ENCODE measurements at places on chromosomes 12 and 14. TPM values are rescaled to one million over a fixed set of nuclear protein-coding genes. Genes with fewer than 3 reads are reported as not detected.

The RAB5B gene
- 47.5 TPM for polyA plus RNA-seq

The CAPS2 gene
- polyA plus RNA-seq = 1.8 TPM

The KRT77 gene
- polyA plus RNA-seq = not detected

The LRRC10 gene
- polyA plus RNA-seq = not detected

The CYP27B1 gene
- polyA plus RNA-seq = 0.27 TPM

DNA sequence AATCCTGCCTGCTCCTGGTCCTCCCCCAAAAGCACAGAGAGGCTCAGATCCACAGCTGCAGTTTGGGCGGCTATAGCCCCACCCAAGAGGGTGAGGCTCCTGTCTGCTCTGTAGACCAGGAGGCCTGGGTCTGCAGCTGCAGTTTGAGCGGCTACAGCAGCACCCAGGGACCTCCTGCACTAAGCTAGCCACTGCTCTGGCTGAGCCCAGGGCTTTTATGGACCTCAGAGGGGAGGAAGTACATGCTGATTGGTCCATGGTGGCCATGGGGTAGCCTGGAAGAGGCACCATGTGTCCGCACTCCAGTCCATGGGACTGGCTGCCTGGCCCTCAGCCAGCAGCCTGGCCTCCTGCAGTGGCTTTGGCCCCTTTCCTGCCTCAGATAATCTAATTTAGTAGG, 49.6 kb upstream of the GSC start:
- no peak for DNase-seq

DNA sequence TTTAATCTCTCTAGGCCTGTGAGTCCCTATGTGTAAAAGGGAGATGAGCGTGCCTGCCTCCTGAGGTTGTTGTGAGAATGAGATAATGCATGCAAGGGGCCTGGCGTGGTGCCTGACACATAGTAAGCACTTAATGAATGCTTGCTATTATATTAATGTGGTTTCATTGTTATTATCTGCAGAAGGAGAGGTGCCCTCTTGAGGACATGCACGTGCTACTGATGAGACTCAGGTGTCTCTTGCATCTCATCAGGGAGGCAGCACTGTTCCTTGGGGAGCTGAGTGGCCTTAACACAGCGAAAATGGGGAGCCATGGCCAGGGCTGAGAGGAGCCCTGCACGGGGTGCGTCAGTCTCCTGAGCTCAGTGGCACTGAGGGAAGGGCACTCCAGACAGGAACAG, 29.9 kb upstream of the BCDIN3D start:
- DNase-seq = no peak

- DNase-seq = peak; percentile 16
Observed at GRCh38 chr12:8554451-8555195, 13.9 kb upstream of the CLEC4E start.

DNA sequence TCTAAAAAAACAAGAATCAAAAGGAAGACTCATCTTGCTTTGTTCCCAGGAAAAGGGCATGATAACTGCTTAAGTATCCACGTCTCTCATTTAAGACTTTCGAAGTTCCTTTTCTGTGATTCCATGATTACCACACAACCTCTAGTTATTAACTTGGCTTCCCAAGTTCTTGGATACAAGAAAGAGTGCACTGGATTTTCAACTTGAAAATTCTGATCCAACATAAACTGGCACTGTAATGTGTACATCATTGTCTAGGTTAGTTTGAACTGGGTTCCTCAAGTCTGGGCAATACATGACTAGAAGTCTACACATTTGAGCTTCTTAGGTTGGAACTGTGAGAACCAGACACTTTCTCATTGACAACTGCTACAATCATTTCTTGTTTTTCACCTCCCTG, 1.6 kb downstream of the KLHL28 start:
- peak; percentile 23 for DNase-seq

GRCh38 chr14:63701606-63702299, 26.1 kb downstream of the SGPP1 start:
- DNase-seq = peak; percentile 43

DNA sequence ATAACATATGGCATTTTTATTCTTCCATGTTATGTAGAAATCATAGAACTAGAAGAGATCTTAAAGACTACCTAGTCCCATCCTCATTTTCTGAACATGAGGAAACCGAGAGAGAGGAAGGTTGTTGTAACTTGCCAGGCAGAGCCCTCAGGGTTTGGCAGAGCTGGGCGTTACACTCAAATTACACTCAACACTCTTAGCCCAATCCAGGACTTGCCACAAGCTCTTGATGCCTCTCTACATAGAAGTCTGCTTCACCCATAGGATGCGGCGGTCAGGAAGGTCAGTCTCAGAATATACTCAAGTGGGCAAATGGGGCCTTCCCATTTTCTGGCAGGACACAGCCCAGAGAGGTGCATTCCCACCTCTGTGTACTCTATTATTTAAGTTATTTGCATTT, 208.1 kb downstream of the ZFP36L1 start:
- DNase-seq = no peak

GRCh38 chr12:132322206-132323132, 6.9 kb downstream of the GALNT9 start:
- DNase-seq = no peak

DNA sequence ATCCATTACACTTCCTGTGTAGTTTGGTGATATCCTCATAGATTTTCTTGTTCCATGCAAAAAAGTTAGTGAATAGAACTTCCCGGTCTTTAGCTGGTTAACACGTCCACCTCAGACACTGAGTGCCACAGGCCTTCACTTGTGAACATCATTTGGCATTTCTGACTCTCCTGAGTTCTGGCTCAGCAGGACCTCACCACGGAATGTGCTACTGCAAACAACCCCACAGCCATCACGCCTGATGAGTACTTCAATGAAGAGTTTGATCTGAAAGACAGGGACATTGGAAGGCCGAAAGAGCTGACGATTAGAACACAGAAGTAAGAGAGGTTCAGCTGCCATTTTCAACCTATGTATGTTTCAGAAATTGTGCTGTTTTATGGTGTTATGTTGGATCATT, 20.0 kb downstream of the C12orf76 start:
- DNase-seq = no peak

- no peak for DNase-seq
Observed at GRCh38 chr14:79491161-79491560, 720.1 kb downstream of the DIO2 start.

GRCh38 chr14:100321473-100322137, 1.5 kb upstream of the SLC25A47 start:
- DNase-seq = no peak

- peak; percentile 87 for DNase-seq
Observed at GRCh38 chr14:22796087-22796707, 19.0 kb downstream of the SLC7A7 start.

GRCh38 chr12:29960122-29960521, 176.4 kb upstream of the TMTC1 start:
- DNase-seq = no peak

- no peak for DNase-seq
Observed at GRCh38 chr14:54556535-54556934, 10.4 kb upstream of the SAMD4A start.

DNA sequence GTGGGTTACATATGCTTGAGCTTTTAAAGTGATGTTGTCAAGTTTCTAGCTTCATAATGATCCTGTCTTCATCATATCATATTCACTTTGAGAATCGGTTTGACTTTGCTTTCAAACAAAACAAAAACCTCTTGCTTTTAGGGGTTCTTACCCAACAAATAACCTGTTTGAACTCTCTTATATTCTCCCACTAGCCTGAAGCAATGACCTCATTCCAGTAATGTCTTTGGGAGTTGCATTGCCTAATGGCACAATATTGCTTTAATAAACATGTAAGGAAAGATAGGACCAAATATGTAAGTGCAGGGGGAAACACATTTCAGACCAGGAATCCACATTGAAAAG, 27.7 kb downstream of the WBP11 start:
- DNase-seq = no peak

DNA sequence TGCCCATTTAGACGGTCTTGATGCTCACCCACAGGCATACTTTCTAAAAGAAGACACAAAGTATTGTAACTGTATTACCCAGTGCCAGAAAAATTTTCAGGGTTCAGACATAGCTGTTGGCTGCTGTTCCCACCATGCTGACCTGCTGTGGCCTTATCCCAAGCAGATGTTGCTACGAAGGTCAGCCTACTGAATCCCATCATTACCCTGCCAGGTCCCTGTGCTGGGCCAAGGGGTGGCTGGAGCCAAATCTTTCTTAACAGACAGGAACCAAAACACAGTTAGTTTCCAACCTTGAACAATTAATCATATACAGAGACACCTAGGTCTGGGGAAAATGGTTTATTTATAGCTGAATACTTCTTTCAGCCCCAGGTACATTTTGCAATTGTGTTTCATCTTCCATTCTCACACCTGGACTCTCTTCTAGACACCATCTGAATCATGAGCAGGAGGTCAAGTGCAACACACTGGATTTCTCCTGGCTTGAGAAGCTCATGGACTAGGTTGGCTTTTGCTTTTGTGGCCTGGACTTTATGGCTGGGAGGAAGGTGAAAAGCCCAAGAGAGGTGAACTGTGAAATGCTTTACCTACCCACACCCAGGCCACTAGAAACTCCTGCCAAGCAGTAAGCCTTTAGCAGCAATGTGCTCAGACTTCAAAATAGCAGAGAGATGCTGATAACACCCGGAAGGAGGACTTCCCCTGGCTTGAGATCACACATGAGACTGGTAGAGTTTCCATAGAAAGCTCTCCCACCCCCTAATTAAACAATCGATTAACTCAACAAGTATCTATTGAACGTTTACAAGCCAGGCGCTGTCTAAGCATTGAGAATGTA, 150.1 kb downstream of the SUDS3 start:
- no peak for DNase-seq
